Neural crest cell (in vitro differentiated cells): ENCODE measurements at places on chromosomes 3 and 15. TPM values are rescaled to one million over a fixed set of nuclear protein-coding genes. Genes with fewer than 3 reads are reported as not detected.

The TMC3 gene
- not detected in 2 replicates for total RNA-seq

The TRIM42 gene
- not detected in 2 replicates for total RNA-seq

The FILIP1L gene
- total RNA-seq, result 9.8 TPM in 2 replicates

The FGF12 gene
- total RNA-seq, result 3.0 and 4.0 TPM in 2 replicates

The WDR93 gene
- total RNA-seq, result 0.20 TPM in 1 of 2 replicates, not detected in the other

The CHRM5 gene
- total RNA-seq, result not detected in 2 replicates

The LINS1 gene
- 14.9 and 18.2 TPM in 2 replicates for total RNA-seq

The CD96 gene
- not detected in 2 replicates for total RNA-seq

The LYZL4 gene
- total RNA-seq, result not detected in 2 replicates

The CD86 gene
- not detected in 2 replicates for total RNA-seq

The HESX1 gene
- total RNA-seq, result 0.98 and 1.7 TPM in 2 replicates

The PCOLCE2 gene
- 4.9 and 6.3 TPM in 2 replicates for total RNA-seq

The TM4SF4 gene
- total RNA-seq, result not detected in 2 replicates

The STRIT1 gene
- not detected in 2 replicates for total RNA-seq

The CILP gene
- 0.12 and 0.14 TPM in 2 replicates for total RNA-seq

The COL7A1 gene
- 28.4 and 28.7 TPM in 2 replicates for total RNA-seq

The VPS8 gene
- 52.9 and 55.7 TPM in 2 replicates for total RNA-seq

The NOX5 gene
- total RNA-seq, result not detected in 2 replicates

The PODXL2 gene
- 70.8 and 74.0 TPM in 2 replicates for total RNA-seq

The SAXO2 gene
- total RNA-seq, result 3.9 TPM in 2 replicates

The ACOX2 gene
- total RNA-seq, result 0.98 and 1.0 TPM in 2 replicates

The SIDT1 gene
- total RNA-seq, result 0.23 and 0.41 TPM in 2 replicates

The FAM174B gene
- total RNA-seq, result 10.6 and 12.1 TPM in 2 replicates

The CALML4 gene
- 11.9 and 14.8 TPM in 2 replicates for total RNA-seq

The NR1I2 gene
- total RNA-seq, result 0.26 TPM in 1 of 2 replicates, not detected in the other

The CACNA2D3 gene
- total RNA-seq, result 0.34 and 0.82 TPM in 2 replicates

The CTXND1 gene
- 1.3 TPM in 2 replicates for total RNA-seq

The KBTBD12 gene
- total RNA-seq, result not detected in 2 replicates

The CX3CR1 gene
- total RNA-seq, result 0.26 TPM in 1 of 2 replicates, not detected in the other

The AMIGO3 gene
- 0.89 and 0.96 TPM in 2 replicates for total RNA-seq

The NEIL1 gene
- 18.4 and 20.4 TPM in 2 replicates for total RNA-seq
